ENCODE measurements at places on chromosomes 7 and 10.

- no peak for DNase-seq
Observed at GRCh38 chr10:79430325-79430905, 15.0 kb downstream of the ZCCHC24 start.

GRCh38 chr10:73771722-73772280 lies 10.0 kb upstream of the CHCHD1 start:
- DNase-seq: no peak

GRCh38 chr10:132434405-132435005 lies 37.5 kb downstream of the PWWP2B start:
- no peak for DNase-seq

DNA sequence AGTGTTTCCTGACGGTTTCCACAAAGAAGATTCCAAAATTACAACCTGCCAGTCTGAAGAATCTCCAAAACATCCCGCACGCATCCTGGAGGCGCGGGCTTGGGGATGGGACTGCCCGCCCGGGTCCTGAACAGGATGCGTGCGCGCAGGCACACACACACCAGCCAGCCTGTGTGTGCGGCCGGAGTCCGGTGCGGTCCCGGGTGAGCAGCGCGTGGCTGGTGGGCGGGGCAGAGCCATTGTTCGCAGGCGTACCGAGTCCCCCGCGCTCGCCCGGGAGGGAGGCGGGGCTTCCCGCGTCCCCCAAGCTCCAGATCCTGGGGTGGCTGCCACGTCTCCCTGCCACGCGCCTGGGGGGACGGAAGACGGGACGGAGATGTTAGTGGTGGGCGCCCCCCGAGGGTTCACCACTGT lies 675 bp upstream of the SCD start:
- DNase-seq: no peak

GRCh38 chr7:107689553-107689952 lies 28.9 kb downstream of the SLC26A4 start:
- DNase-seq: no peak
